ENCODE measurements at places on chromosomes 7 and 10.

DNA sequence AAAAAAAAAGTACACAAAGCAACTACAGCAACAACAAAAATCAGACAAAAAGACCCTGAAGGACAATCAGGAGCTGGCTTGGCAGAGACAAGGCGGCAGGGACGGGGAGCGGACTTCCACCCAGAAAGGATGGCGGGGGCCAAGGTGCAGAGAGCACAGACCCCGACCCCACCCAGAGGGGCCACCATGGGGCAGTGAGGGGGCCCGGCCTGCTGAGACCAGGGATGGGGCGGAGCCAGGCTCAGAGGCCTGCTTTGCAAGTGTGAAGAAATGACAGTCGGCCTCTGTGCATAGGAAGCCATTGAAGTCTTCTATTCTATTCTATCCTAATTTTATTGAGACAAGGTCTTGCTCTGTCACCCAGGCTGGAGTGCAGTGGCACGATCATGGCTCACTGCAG is 82.0 kb downstream of the ELFN1 start:
- no peak for DNase-seq

DNA sequence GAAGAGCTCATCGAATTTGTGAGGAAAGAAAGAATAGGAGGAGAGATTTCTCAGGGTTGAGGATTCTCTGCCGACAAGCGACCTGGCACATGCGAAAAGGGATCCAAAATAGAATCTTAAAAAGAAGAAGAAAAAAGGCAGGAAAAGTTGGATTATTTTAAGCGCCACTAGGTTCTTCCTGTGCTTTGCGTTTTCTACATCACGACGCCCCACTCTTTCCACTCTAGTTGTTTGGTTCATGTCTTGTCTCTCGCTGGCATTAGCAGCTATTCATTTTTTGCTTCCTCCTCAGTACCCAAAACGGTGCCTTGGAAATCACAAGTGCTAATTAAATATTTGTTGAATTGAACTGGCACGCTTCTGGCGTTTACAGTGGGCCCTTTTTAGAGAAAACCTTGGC is 674 bp upstream of the FRA10AC1 start:
- no peak for DNase-seq

DNA sequence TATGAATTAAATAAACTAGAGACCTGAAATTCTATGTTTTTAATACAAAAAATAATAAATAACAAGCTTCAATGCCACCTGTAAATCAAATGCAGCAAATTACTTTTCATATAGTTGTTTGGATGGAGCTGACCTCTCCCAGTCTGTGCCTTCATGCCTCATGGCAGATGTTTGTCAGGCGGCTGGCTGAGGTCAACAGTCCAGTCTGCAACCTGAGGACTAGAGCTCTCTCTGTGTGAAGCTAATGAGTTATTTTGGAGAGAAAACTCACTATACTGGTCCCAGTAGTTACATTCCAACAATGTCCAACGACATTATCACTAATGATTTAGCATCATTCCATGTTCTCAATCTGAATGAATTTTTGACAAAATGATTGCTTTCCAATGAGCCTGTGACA is 746.2 kb upstream of the POM121L12 start:
- DNase-seq = no peak

DNA sequence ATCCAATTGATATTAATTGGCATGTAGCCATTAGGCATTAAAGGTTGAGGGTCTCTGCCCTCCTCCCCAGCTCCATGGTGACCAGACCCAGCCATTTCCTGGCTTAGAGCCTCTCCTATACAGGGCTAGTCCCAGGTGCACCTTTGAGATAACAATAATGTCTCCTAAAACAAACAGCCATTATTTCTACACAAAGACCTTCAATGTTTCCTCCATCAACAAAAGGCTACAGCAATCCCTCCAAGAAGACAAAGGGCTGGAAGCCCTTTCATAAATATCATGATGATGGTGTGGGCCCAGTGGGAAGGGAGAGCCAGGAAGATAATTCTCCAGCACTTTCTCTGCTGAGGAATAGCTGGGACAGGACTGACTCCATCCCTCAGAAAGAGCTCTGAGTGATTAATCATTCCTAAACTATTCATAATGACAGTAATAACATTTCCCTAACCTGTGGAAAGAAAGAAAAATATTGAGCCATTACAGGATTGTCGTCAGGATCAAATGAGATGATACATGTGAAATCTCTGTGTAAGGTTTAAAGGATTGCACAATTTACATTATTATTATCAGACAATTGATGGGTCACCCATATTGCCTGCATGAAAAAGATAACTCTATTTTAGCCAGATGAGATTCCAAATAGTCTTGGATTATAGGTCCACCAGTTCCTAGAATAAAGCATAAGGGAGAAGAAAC is 10.2 kb downstream of the PKD2L1 start:
- DNase-seq = no peak

GRCh38 chr10:7891634-7892033 is 73.3 kb downstream of the TAF3 start:
- no peak for DNase-seq

GRCh38 chr10:35612385-35613106 is 7.4 kb downstream of the GJD4 start:
- no peak for DNase-seq

DNA sequence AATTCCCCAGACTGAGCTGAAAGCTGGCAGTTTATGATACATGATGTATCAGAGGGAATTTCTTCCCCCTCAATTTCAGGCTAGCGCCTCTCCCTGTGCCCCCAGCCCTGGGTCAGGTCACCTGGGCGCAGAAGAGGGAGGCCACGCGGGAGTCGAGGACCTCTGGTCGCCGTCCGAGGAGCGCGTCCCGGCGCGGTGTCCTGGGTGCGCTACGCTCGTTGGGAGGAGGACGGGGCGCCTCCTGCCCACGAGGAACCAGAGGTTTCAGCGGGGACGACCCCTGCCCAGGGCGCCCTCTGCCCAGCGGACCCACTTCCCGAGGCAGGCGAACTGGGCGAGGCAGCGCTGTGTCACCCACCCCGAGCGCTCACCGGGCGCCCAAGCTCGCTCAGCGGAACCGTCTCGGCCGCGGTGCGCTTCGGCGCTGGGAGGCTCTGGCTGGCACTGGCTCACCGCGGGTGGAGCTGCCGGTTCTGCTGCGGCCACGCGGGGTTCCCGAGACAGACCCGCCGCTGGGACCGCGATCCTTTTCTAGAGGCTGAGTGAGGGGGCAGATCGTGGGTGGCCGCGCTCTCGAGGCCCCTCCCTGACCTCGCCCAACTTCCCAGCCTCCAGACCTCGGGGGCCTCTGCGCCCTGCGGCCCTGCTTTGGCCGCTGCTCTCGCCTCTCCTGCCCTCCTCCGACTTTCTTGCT is at the start of gene FAM237B:
Gene FAM237B (minus strand): TSS at position 504 of the 694 bp plus-strand sequence. CDS start 1,556 bp downstream, outside the sequence.
- DNase-seq = no peak

DNA sequence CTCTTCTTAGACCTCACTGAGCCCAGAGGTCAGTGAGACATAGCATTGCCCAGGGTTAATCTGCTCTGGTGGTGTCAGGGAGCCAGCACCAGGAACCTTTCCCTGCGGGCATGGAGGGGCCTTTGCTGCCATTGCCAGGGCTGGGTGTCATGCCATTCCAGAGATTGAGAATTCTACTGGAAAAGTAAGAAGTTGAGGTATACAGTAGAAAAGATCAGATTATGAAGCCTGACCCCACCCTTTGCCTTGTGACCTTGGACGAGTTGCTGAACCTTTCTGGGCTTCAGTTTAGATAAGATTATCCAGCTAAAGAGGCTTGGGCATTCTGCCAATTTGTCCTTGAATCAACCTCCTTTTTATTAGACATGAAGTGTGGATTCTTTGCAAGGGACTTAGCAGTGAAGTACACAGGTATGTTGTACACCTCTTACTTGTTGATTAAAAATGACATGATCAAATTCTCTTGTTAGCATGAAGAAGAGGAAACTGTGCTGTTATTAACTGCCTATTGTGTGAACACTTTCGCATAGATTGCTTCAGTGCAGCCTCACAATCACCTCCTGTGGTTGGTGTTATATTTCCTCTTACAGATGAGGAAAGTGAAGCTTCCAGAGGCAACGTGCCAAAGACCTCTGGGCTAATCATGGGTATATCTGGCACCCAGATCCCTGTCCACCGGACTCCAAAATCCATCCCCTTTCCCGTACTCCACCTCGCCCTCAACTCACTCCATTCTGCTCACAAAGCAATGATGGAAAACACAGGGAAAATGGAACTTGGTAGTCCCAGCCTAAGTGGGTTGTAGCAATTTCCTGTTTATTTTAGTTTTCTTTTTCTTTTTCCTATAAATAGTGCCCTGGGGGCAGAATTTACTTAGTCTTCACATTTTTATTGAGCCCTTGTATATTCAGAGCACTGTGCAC is 151.3 kb downstream of the CAMK1D start:
- no peak for DNase-seq

- no peak for DNase-seq
Observed at GRCh38 chr7:99036546-99037111, 107.3 kb downstream of the SMURF1 start.

GRCh38 chr7:40455485-40455884 is 320.7 kb downstream of the SUGCT start:
- DNase-seq = no peak

DNA sequence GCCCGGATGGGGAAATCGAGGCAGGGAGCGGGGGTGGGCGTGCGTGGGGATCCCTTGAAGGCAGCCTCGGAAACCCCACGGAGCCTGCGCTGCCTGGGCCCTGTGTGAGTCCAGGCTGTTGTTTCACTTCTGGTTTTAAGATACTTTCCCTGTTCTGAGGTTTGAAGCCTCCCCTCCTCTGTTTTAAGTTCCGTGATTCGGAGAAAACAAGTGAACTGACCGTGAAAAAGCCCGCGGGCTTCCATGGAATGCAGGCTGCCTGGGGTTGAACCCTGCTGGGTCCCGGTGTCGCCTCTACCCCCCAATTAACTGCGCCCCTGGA is 401 bp downstream of the LRRC27 start:
- DNase-seq = no peak

DNA sequence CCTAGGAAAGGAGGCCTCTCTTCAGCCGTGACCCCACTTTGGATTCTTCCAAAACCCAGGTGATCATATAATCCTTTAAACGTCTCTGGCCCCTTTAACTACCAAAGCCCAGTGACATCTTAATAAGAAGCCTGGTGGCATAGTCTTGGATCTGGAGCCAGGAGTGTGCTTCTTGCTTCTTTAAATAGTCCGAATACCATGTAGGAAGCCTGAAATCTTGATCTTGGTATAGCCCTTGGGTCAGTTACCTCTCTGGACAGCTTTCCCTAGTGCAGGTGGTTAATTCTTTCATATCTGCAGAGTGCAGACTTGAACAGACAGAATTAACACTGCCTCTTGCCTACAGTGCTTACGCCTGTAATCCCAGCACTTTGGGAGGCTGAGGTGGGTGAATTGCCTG is 138.6 kb upstream of the EFCAB10 start:
- DNase-seq = no peak

DNA sequence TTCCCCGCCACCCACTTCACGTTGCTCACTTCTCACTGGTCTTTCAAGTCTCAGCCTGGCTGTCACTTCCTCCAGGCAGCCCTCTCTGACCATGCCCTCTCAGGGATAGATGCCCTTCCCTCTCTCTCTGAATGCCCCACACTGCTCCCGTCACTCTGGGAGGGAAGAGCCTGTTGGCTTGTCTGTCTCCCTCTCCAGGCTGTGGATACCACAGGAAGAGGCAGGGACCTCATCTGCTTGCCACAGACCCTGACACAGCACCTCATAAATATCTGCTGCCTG is 93.1 kb downstream of the OAT start:
- DNase-seq = no peak

- no peak for DNase-seq
Observed at GRCh38 chr7:142885311-142886230, at the start of gene TRPV6. Gene TRPV6, minus strand, starts transcription at chr7:142885745.

GRCh38 chr10:34753014-34753757 is 61.9 kb downstream of the PARD3 start:
- no peak for DNase-seq

DNA sequence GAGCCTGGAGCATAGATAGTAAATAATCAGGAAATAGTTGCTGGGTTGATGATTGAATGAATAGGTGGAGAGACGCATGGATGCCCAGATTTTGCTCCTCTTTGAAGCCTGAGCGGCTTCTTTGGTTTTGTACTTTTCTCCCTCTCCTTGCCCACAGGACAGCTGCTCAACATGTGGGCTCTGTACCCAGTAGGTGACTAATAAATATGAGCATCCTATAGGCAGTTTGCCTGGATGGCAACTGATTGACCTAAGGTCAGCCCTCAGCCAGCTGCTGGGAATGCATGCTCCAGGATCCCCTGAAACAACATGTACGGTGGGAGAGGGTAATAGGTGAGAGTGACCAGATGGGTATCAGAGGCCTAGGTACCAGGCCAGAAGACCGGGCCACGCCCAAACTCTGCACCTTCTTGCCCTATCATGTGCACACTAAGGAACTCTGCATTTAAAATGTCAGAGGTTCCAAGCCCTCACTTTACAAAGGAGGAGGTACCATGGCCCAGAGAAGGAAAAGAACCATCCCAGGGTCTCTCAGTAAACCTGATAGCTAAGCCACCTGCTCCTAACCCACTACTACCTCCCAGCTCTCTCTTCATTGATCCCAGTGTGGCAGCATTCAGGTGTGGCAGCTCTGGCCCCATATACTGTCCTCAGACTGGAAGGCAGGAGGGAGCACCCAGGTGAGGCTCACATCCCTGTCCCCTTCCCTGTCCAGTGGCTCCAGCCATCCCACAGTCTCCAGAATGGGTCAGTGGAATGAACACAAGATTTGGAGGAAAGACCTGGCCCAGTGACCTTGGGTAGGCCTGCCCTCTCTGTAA is 2.7 kb upstream of the ZCCHC24 start:
- no peak for DNase-seq

DNA sequence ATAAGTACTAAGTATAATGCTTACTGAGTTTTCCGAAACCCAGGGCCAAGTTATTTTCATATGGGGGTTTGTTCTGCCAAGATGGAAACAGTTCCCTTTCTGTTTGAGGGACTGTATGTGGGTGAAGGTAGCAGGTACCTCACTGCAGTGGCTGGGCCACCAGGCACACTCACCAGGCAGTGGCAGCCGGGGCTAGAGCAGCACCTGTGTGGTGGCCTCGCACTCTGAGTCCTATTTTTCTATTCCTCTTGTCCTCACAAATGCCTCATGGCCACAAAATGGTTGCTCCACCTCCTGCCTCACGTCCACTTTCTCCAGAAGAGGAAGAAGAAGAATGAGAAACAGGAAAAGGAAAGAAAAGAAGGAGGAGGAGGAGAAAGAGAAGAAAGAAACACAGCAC is 167.3 kb upstream of the SHH start:
- no peak for DNase-seq

GRCh38 chr7:81680120-81680519 is 89.7 kb downstream of the HGF start:
- no peak for DNase-seq

- no peak for DNase-seq
Observed at GRCh38 chr10:99170116-99170675, 65.5 kb downstream of the HPSE2 start.
